ENCODE measurements at places on chromosomes 3 and 15. TPM values are rescaled to one million over a fixed set of nuclear protein-coding genes. Genes with fewer than 3 reads are reported as not detected.

Gene ANKRD34C
- total RNA-seq: not detected

Gene PLA2G4D
- not detected for total RNA-seq

Gene CD80
- not detected for total RNA-seq

Gene GOLGA6L10
- total RNA-seq: 0.23 TPM

Gene OXTR
- total RNA-seq: 4.2 TPM

Gene ZNF662
- 1.4 TPM for total RNA-seq

Gene FSIP1
- not detected for total RNA-seq

Gene CFAP92
- total RNA-seq: not detected

Gene PARL
- total RNA-seq: 35.4 TPM

Gene TMEM158
- total RNA-seq: 39.8 TPM

Gene DUOXA2
- total RNA-seq: not detected

Gene CIB1
- 26.6 TPM for total RNA-seq

Gene MCF2L2
- 0.58 TPM for total RNA-seq

Gene ACOX2
- 30.9 TPM for total RNA-seq

Gene CTXN2
- total RNA-seq: not detected

Gene INSYN1
- total RNA-seq: 0.68 TPM

Gene U2SURP
- total RNA-seq: 22.3 TPM

Gene STRC
- not detected for total RNA-seq

Gene DNAH12
- total RNA-seq: not detected

Gene ZMYND10
- 1.1 TPM for total RNA-seq

Gene FBXW12
- total RNA-seq: not detected

Gene CCNL1
- total RNA-seq: 65.5 TPM

Gene MFGE8
- 626 TPM for total RNA-seq

Gene NISCH
- total RNA-seq: 43.8 TPM

Gene GOLGA8S
- total RNA-seq: not detected

Gene C3orf33
- 5.6 TPM for total RNA-seq
